ENCODE measurements at places on chromosomes 1 and 21. TPM values are rescaled to one million over a fixed set of nuclear protein-coding genes. Genes with fewer than 3 reads are reported as not detected.

Gene LHX4
- not detected for polyA plus RNA-seq

Gene PTGS2
- polyA plus RNA-seq, result 5.9 TPM

Gene FCGR3A
- polyA plus RNA-seq, result not detected

Gene RNPC3
- 20.6 TPM for polyA plus RNA-seq

Gene SH2D2A
- not detected for polyA plus RNA-seq

Gene NBPF14
- 3.2 TPM for polyA plus RNA-seq

Gene PCAT6
- 5.1 TPM for polyA plus RNA-seq

Gene FCRL4
- not detected for polyA plus RNA-seq

Gene MAP1LC3C
- polyA plus RNA-seq, result 0.20 TPM

Gene GFI1
- 0.19 TPM for polyA plus RNA-seq

Gene SMPDL3B
- 0.67 TPM for polyA plus RNA-seq

Gene NEGR1
- 0.21 TPM for polyA plus RNA-seq

Gene NBPF11
- 7.3 TPM for polyA plus RNA-seq

Gene FH
- 48.1 TPM for polyA plus RNA-seq

Gene KISS1
- 0.10 TPM for polyA plus RNA-seq

Gene ETV3L
- not detected for polyA plus RNA-seq

Gene S100A3
- 11.8 TPM for polyA plus RNA-seq

Gene SPRR4
- polyA plus RNA-seq, result not detected
